Activated CD4-positive, CD25-positive, alpha-beta regulatory T cell treated with anti-CD3 and anti-CD28 coated beads, Interleukin-2, amount 50 U/mL, for 72 hours (primary cell): ENCODE measurements at places on chromosomes 1 and 21.

DNA sequence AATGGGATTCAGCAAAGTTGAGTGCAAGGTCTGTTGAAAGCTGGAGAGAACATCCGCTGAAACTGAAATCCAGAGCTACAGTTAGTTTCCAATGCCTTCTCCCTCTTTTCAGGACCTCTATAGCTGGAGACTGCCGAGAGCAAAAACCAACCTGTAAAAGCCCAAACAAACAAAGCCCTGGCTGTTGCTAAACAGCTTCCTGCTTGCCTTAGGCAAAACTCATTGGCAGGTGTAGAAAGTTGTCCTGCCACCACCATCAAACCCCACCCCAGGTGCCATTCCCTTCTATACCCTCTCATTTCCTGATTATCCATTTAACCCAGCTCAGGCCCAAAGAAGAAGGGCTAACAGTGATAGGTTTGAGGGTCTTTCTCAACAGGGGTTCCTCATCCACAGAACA, 24.7 kb downstream of the SCYL3 start:
- no peak for DNase-seq

DNA sequence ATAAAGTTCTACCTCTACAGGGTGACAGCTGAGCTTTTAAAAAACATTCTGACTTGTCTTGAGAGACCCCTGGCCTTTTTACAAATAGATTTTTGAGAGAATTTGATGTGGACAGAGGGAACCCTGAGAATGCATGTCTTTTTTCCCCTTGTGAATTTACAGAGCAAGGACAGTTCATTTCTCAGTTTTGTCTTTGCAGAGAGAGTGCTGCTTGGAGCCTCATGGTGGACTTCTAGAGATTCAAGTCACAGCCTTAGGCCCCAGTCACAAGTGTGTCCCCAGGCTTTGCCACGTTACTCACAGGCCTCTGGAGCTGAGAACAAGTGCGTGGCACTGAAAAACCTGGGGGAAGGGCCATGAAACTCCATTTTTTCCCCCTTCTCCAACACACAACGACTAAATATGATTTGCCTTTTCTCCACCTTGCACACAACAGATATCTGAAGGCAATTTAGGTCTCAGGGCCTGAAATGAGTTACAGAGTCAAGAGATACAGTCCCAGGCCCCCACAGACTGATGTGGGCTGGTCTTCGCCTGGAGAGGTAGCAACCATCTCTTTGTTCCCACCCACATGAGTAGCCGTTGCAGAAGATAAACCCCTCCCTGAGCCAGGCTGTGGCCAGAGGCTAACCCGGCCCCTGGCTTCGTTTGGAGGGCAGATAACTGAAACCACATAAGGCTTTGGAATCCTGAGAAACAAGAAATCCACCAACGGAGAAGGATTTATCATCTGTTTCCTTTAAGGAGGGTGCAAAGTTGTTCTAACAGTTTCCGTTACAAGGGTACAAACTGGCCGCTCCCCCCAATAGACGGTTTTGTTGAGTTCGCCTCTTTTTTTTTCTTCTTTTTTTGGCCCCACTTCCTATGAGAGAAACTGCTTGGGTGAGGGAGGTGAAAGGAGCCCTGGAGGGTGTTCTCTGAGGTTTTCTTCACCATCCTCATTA, 1.0 kb upstream of the PIGV start:
- peak; percentile 40 for DNase-seq

DNA sequence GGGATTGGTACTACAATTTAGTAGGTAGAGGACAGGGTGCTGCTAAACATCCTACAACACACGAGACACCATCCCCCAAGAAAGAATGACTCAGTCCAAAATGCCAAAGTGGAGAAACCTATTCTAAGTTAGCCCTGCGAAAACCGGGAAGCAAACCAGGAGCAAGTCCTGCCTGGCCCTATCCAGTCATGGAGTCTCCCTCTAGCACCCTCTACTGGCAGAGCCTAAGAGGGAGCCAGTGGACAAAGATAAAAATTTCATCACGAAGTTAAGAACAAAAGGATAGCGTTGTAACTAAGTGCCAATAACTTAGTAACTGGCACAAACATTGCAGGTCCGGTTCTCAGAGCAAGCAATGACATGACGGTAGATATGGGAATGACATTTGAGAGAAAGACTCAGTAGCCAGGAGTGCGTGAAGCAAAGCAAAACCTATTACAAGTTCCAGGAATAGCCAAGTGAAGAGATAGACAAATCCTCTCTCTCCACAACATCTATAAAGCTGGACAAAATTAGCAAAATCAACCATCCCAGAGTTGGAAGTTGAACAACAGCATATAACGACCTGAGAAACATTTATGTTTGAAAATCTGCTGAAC, 383.5 kb downstream of the OMA1 start:
- DNase-seq: no peak

DNA sequence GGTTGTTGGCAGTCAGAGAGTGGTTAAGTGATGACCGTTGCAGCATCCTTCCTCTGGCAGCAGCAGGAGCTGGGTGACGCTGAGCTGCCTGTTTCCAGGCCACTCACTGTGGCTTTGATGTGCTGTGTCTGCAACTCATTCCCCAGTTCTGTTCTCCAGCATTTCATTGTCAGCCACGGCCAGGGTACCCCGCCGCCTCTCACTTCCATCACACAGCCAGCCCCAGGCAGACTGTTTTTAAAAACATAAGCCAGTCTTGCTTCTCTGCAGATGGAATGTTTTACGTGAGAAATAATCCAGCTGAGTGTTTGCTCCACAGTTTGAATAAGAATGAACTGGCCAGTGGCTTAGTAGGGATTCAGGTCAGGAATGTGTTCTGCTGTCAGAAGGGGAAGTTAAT, 21.5 kb upstream of the ST6GALNAC3 start:
- DNase-seq: no peak

- DNase-seq: no peak
Observed at GRCh38 chr1:93620841-93621210, 60.8 kb downstream of the BCAR3 start.

DNA sequence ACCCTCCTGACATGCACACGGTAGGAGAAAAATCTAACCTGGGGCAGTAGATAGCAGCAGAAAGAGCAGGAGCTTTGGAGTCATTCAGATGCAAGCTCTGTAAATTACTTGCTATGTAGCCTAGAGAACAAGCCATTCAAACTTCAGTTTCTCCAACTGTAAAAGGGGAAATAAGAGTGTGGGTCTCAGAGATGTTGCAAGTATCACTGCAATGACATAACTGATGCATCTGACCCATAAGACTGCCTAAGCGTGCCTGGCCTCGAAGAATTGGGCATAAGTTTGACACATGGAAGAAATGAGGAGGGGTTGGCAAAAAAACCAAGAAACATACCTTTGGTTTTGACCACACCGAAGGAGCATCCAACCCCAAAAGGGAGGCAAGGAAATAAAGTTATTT, 5.2 kb downstream of the AK2 start:
- DNase-seq: no peak

DNA sequence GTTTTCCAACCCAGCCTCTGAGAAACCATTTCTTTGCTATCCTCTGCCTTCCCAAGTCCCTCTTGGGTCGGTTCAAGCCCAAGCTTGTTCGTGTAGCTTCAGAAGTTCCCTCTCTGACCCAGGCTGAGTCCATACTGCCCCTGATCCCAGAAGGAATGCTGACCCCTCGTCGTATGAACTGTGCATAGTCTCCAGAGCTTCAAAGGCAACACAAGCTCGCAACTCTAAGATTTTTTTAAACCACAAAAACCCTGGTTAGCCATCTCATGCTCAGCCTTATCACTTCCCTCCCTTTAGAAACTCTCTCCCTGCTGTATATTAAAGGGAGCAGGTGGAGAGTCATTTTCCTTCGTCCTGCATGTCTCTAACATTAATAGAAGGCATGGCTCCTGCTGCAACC, 23.8 kb downstream of the EIF2D start:
- no peak for DNase-seq

GRCh38 chr21:33403786-33404585, 773 bp downstream of the IFNGR2 start:
- peak; percentile 45 for DNase-seq

GRCh38 chr1:234533975-234534876, 55.2 kb upstream of the TARBP1 start:
- no peak for DNase-seq

GRCh38 chr1:7488475-7488842, 282.6 kb upstream of the VAMP3 start:
- no peak for DNase-seq

DNA sequence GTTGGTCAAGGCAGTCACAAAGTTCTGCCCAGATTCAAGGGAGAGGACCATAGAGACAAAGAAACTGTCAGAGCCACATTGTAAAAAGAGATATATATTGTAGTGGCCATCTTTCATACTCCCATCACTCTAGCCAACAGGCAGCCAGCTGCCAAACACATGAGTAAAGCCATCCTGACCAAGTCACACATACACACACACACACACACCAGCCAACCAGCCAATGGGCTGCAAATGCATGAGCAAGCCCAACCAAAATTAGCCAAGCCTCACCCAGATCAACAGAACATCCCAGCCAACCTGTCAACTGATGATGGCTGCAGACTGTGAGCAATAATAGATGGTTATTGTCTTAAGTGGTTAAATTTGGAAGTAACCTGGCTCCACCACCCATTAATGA, 120.7 kb downstream of the SEC16B start:
- DNase-seq: no peak

DNA sequence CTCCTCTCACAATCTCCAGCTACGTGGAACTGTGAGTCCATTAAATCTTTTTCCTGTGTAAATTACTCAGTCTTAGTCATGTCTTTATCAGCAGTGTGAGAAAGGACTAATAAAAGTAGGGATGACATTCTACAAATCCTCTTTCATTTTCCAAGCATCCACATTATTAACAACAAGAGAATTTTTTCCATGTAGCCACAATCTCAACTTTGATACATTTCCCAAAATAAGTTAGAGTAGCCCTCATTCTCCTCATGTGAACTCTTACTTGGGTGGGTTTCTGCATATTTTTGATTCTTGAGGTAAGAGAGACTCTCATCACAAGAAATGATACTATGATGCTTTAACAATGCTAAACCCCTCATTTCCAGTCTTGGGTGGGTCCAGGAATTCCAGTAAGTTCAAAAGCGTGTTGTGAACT, 52.8 kb downstream of the TNFSF18 start:
- DNase-seq: no peak

DNA sequence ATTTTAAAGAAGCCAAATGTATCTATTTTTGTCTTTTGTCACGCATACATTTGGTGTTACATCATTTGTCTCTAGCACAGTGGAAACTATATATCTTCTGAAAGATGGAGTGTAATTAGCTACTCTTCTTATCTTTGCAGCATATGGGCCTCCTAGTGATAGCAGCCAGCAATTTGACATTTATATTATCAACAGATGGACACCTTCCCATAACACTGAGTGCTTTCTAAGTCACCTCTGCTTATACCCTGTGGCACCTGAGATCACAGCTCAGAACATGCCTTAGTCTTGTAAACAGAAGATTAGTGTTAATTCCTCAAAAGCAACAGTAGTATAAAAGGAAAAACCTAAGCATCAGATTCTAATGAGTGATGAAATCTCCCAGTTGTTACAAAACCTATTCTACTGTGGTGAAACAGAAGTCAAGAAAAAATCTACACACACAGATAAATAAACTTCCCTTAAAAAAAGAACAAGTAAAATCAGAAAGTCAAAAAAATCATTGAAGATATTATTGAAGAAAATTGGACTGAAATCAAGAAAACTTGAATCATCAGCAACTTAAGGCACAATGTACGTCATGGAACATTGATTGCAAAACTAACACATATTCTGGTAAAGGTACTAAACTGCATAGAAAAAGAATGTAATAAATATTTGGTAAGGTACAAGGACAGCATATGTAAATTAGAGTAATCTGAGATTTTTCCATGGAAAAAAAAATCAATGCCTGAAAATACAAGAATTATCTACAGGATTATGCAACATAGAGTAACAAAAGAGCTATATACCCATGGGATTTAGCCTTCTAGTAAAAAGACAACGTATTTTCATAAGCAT, 61.7 kb downstream of the KCNT2 start:
- DNase-seq: no peak

- DNase-seq: no peak
Observed at GRCh38 chr1:67880056-67880601, 46.9 kb upstream of the GNG12 start.

GRCh38 chr21:45126983-45127382, 52.6 kb downstream of the ADARB1 start:
- no peak for DNase-seq

GRCh38 chr1:34612091-34612827, 142.6 kb upstream of the GJB5 start:
- no peak for DNase-seq

- no peak for DNase-seq
Observed at GRCh38 chr1:46194641-46195193, 3.5 kb downstream of the POMGNT1 start.

DNA sequence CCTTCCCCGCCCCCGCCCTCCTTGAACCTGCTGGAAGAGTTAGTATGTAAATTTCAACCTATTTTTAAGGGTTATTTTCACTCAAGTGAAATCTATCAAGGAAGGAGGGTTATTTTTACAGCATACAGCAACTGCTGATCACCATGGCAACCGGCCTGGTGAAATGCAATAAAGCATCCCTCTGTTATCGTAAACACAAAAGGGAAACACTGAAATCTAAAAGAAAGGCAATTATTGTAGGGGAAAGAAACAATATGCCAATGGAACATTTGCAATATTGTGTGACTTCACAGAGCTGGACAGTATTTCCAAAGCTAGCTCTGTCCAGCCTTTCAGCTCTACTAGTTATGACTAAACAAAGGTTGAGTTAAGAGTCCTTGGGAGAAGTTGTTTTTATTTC, 588.3 kb upstream of the PBX1 start:
- no peak for DNase-seq

GRCh38 chr1:202848191-202848542, 37.4 kb downstream of the PCAT6 start:
- DNase-seq: no peak

DNA sequence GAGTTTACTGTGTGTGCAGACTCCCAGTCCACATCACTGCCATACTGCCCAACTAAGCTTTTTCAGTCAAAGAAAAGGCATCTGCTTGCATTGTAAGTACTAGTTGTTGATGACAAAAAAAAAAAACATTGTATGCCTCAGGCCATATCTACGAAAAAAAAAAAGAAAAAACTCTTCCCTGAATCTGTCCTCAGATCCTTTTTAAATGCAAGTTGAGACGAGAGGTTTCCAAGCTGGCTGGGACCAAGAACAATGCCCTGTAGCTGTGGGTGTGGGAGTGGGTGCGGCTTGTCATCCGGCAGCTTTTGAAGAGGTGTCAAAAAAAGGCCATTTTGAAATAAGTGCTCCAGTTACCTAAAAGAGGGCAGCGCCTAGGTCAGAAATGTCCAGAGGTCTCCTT, 29.2 kb upstream of the HHAT start:
- no peak for DNase-seq
